Endothelial cell (in vitro differentiated cells): ENCODE measurements at places on chromosomes 4 and X.
A peak's percentile ranks its signal among the peaks of the same experiment; 100 is the strongest.

- no peak for DNase-seq
Observed at GRCh38 chr4:111535792-111536191, 609.5 kb upstream of the FAM241A start.

DNA sequence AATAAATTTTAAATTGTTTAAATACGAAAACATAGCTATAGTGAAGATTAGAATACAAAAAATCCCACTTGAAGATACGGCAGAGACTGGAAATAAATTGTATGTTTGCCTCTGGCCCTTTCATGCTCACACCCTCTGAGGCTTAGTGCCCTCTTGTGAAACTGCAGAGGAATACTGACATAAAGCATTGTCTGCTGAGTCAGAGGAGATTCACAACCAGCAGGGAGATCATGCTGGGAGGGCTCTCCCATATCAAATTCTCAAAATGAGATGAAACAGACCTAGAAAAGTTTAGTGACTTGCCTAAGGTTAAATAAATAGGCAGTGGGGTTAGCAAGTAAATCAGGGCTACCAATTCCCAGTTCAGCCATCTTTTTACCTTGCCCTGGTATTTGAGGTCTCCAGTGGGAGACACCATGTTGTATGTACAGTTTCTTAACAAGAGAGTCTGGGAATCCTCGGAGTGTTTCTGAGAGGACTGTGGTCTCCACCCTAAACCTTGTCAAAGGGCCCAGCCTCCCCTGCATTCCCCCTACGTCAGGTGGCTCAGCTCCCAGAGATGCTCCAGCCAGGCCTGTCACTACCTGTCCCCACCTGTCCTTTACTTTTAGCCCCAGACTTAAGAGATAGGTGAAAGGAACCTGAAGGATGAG lies 581.4 kb upstream of the DIPK2B start:
- DNase-seq: no peak

DNA sequence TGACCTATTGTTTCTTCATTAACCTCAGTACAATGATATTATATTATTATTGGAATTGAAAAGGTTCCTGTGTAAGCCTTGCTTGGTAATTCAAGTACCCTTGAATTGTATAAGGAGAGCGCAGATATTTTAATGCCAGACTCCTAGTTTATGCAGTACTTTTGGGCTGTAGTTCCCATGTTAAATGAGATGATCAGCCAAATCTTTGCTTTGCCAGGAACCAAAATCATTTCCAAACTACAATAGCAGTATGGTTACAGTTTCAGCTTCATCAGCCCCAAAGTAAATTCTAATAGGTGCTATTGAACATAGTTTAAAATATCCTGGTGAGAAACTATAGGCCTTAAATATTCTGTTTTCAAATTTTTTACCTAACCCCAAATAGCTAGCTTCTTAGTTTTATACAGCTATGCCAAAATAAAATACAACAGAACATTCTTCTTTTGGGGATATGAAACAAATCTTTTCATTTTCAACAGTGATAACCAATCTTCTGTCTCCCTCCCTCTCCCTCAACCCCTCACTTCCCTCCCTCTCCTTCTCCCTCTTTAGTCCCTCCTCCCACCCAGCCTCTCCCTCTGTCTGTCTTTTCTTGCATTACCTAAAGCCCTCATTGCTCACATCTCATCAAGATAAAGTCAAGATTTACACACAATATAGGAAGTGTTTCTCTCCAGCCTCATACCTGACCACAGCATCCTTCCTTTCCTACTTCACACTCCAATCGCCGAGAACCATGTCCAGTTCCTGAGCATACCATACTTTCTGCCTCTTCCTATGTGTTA lies 190.1 kb downstream of the SHROOM3 start:
- no peak for DNase-seq

DNA sequence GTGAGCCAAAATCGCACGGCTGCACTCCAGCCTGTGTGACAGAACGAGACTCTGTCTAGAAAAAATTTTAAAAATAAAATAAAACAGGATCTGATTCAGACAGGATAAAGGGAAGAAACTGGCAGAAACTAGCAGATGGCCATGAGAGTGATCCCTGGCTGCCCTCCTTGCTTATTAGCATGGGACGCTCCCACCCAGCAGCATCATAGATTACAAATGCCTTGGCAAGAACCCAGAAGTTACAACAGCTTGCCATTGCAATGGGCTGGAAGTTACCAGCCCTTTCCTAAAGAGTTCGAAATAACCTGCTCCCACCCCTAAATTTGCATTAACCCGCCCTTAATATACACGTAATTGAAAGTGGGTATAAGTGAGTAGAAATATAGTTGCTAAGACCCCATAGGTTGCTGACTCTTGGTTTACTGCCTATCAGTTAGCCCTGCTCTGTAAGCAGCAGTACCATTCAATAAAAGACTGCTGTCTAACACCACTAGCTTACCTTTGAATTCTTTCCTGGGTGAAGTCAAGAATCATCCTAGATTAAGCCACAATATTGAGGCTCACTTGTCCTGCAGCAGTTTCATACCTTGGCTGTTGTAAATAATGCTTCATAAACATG lies 9.1 kb upstream of the XAGE2 start:
- no peak for DNase-seq

DNA sequence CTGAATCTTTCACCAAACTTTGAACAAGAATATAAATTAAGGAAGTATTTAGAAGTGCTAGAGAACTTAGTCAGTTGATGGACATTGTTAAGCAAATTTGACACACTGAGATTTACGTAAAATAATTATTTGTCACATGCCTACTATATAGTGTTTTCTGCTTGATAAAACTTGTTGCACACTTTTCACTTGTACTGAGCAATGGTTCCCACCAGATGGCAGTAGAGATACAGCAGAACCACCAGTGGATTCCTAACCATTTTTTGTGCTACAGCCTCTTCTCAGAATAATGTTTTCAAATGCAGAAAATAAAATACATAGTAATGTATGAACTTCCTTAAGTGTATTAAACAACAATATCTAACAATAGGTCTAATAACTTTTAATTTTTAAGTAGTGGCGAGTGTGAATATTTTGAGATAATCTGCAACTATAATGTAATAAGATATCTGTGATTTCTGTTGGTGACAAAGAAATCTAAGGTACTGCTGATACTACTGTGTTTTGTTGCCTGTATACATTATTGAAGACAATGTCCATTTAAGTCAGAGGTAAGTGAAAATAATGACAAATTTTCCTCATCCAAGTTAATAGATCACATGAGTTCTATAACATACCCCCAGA lies 81.2 kb downstream of the APOOL start:
- peak; percentile 5 for DNase-seq

DNA sequence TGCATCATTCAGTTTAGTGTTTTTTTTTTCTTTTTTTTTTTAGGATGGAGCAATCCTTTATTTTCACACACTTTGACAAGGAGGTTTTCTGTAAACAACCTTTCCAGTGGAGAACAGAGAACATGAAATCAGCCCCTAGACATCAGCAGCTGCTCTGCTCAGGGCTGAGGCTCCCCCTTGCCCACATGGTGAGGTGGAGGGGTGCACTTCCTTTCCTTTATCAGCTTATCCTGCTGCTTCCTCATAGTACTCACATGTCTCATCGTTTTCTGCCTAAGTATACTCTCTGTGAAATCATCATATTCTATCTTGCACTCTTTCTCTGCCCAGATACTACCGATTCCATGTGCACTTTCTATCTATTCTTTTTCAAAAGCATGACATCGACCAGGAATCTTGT lies 47.6 kb upstream of the PRSS12 start:
- DNase-seq: no peak

GRCh38 chrX:14243823-14244222 lies 214.1 kb upstream of the GEMIN8 start:
- DNase-seq: no peak

DNA sequence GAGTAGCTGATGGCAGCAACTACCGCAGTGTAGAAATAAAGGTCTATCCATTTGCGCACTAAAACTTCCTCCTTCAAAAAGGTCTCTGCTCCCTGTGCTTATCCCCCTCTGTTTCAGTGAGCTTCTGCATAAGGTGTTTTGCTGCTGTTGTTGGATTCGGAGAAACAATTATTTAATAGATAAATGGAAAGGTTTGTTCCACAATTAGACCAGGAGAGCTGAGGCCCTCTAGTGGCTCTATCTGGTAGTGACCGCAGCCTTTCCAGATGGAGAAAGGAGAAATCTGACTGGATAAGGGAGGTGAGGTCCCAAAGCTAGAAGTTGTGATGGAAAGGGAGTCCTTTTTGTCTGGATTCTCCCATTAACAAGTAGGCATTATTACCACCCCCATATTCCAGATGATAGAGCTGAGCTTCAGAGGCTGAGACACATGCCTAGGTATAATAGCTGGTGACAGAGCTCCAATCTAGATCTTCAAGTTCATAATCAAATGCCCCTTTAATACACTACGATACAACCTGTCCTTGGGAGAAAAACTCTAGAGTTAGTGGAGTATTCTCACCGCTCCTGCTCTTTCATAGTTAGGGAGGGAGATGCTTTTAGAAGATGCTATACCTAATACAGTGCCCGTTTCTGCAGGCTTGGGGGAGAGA lies 5.1 kb upstream of the GABRQ start:
- peak; percentile 65 for DNase-seq

GRCh38 chrX:71225676-71226075 lies 2.7 kb downstream of the GJB1 start:
- no peak for DNase-seq

DNA sequence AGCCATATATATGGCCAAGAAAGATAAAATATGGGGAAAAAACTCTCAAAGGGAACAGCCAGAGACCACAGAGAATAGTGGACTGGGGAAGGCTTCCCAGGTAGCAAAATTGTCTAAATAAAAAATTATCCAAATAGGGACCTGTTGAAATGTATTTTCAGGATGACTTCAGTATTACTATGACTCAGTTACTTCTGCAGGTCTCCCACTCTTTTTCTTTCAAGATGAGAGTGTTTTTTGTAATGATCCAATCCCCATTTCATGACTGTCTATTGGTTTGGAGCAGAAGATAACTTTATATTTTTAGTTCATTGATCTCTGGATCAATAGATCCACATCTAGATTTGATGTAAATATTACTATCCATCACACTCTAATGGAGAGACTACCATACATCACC lies 372.1 kb upstream of the EMCN start:
- no peak for DNase-seq

DNA sequence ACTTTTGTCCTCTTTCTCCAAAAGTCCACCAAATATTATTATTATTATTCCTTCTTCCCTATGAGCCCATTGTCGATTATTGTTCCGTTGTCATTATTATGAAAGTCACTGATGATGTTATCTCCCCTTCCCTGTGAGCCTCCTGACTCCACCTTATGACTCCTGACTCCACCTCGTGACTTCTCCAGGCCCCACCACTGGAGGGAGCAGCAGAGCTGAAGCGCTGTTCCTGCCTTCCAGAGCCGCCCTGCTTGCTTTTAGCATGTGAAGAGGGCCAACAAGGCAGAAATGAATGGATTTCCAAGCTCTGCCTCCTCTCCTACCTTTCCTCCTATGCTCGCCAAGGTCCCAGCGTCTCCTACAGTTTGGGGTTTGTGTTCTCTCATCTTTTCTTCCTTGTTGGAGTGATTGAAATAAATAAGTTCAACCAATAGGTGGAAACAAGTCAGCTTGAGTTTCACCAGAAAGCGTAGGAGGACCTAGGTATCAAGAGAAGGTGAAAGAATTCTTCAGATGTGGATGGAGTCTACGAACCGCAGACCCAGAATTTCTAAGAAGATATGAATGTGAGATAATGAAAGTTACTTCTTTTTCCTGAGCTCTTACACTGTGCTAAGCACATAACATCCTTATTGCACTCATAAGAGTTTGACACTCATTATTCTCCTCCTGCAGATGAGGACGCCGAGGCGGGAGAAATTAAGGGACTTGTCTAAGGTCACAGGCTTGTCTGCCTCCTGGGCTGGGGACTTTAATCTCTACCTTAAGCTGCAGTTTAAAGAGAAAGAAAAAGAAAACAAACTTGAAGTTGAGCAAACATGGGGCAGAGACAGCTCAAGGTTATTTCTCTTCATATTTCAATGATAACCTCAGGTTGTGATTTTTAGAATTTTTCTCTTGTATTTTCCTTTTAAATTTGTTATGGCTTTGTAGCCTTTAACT lies 26.1 kb downstream of the IGSF1 start:
- peak; percentile 55 for DNase-seq

DNA sequence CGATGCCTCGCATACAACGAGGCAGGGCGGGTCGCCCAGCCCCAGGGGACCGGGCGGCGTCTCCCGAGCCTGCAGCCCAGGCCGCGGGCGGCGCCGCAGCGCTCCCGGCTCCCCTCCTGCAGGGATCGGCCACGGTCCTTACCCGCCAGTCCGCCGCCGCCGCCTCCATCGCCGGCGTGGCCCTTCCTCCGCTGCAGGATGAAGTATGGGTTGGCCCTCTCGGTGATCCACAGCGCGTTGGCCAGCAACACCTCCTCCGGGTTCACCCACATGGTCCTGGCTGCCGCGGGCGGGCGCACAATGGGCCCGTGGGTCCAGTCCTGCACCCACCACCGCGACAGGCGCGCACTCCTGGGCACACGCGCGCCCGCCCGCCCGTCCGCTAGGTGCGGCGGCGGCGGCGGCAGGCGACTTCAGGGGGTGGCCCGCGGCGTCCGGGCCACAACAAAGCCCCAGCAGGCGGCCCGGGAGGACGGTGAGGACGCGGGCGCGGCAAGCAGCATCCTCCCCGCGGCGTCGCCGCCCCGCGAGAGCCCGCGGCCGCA lies 339 bp downstream of the TBC1D9 start:
- DNase-seq: peak; percentile 64

- no peak for DNase-seq
Observed at GRCh38 chrX:140799216-140799615, 89.7 kb downstream of the LINC00632 start.

- no peak for DNase-seq
Observed at GRCh38 chr4:163201358-163201757, 34.7 kb upstream of the NAF1 start.

DNA sequence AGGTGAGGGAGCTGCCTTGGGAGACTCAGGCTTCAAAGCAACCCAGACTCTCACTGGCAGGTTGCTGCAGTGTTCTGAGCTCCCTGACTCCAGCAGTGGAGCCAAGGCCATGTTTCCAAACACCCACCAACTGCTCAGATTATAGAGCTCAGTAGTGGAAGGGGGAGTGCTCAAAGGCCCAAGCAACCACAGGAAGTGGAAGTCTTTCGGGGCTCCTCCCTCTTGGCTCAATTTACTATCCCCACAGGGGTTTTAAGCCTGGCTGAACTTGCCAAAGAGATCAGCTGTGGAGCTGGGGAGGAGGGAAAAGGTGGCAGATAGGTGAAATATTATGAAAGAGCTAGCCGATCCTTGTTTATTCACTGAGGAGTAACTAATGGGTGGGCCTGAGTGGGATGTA lies 82.5 kb downstream of the HPRT1 start:
- no peak for DNase-seq

GRCh38 chrX:135434258-135435138 lies 12.8 kb downstream of the SMIM10L2A start:
- no peak for DNase-seq

DNA sequence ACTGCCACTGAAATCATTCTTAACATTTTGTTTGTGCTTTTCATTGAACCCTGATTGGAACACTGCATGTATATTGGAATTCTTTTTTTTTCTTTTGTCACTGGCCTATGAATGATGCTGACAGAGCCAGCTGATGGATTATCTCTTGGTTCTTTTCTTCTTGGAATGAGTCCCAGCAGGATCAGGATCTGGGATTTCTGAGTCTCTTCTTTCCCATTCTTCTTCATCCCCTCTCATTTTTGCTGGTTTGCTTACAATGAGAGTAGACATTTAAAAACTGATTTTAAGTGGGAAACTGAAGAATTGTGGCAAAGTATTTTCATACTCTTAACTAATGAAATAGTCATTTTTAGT lies 9.0 kb downstream of the DCUN1D4 start:
- no peak for DNase-seq

- no peak for DNase-seq
Observed at GRCh38 chr4:99815597-99816011, 1.0 kb upstream of the DAPP1 start.
